Stimulated activated CD8-positive, alpha-beta memory T cell treated with anti-CD3 and anti-CD28 coated beads, Interleukin-7, amount 100 ng/mL, for 1 hour (primary cell): ENCODE measurements at places on chromosomes 4 and X.

- no peak for DNase-seq
Observed at GRCh38 chr4:187444061-187444460, 551.5 kb upstream of the ZFP42 start.

DNA sequence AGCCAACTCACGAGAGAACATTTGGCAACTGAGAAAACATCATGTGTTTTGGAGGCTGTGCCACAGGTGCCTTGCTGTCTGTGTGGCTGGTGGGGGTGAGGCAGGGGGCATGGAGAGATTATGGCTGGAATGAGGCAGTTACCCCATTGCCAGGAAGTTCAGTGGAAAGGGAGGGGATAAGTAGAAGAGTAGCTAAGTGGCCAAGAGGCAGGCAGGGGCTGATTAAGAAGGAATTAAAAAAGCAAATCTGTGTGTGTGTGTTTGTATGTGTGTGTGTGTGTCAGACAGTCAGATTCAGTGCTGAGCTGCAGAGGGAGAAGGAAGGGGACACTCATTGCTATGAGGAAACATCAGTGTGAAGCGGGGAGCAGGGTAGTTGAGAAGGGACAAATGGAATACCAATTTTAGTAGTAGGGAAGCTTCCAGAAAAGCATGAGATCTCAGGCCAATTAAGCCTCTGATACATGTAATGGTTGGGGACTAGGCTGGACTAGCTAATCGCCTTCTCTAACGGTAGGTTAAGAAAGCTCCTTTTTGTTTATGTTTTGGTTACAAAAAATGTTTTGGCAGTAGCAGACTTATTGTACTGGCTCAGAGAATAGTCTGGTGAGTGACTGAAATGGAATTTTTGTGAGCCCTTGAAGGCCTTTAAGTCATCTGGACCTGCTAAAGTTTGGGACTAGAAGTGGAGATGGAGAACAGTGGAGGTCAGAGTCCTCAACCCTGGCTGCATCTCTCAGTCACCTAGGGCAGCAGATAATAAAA, 18.5 kb downstream of the TMEM164 start:
- no peak for DNase-seq

DNA sequence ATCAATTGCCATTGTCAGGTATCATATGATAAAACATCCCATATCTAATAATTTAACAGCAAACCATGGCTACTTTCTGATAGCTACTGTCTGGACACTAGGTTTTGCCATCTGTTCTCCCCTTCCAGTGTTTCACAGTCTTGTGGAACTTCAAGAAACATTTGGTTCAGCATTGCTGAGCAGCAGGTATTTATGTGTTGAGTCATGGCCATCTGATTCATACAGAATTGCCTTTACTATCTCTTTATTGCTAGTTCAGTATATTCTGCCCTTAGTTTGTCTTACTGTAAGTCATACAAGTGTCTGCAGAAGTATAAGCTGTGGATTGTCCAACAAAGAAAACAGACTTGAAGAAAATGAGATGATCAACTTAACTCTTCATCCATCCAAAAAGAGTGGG, 7.0 kb downstream of the NPY5R start:
- DNase-seq, result no peak

GRCh38 chrX:11329021-11329420, 35.8 kb downstream of the AMELX start:
- no peak for DNase-seq

DNA sequence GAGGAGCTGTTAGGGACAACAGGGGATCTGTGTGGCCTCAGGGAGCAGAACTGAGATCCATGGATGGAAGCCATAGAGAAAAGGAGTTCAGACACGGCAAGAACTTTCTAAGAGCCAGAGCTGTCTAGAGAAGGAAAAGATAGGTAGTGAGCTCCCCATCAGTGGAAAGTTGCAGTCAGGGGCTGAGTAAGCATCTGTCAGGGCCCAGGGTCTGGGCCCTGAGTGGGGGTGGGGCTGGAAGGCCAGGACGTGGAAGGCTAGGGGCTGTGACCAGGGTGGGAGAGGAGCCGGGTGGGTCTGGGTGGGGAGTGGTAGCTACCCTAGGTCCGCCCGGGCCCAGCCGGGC, 324 bp upstream of the MSN start:
- DNase-seq, result no peak

DNA sequence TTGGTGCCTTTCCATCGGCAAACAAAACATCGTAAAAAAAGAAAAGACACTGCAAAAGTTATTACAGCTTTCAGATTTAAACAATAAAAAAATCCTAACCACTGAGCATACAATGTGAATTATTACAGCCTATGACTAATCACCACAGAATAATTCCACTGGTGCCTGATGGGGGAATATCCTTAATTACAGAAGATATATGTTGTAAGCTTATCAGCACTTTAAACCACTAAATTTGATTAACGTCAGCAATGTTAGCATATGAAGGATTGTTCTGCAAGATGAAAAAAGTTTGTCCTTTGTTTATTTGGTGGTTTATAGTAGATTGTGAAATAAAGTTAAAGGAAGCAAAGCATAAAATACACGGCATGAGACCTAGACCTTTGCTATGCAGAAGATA, 210.2 kb upstream of the ADAMTS3 start:
- DNase-seq, result no peak

DNA sequence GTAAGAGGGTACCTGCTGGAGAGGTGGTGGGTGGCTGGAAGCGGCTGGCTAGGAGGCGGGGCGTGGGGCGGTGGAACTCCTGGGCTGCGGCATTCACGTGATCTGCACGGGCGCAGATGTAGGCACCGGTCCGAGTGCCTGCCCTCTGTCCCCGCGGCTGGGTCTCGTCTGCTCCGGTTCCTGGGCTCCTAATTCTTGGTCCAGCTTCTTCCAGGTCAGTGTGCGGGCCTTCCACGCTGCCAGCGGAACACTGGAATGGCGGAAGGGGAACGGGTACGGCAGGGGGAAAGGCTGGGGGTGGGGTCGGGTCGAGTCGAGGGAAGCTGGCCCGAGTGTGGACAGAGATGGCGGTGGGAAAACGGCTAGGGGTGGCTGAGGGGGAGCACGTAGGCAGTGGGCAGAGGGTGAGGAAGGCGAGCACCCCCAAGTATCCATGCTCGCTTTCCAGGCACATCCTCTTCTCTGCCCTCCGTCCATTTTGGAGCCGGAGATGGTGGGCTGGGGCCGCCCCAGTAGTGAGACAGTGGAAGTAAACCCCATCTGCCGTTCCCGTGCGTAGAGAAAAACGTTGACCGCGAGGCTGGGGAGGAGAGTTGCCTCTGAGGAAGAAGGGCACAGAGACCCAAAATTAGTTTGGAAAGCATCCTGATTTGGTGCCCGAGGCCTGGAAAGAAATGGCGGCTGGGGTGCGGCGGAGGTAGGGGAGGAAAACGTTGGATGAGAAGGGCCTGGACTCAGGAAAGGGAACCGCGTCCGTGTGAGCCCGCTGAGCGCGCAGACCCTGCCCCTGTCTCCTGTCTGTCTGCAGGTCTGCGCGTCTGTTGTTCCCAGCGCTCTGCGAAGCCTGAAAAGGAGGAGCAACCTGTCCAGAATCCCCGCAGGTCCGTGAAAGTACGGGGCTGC, at the start of gene TCEAL4:
Gene TCEAL4 (plus strand): TSS at position 105 of the 903 bp plus-strand sequence. CDS start 1,161 bp downstream, outside the sequence.
- DNase-seq, result no peak

DNA sequence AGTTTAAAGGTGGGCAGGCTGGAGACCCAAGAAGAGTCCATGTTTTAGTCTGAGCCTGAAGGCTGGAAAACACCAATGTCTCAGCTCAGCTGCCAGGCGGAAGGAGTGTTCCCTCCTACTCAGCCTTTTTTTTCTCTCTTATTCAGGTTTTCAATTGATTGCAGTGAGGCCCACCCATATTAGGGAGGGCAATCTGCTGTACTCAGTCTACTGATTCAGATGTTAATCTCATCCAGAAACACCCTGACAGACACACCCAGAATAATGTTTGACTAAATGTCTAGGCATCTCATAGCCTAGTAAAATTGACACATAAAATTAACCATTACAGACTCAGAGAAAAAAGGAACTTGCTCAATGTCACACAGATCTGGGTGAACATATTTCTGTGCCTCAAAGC, 347.1 kb downstream of the GBA3 start:
- DNase-seq, result no peak

DNA sequence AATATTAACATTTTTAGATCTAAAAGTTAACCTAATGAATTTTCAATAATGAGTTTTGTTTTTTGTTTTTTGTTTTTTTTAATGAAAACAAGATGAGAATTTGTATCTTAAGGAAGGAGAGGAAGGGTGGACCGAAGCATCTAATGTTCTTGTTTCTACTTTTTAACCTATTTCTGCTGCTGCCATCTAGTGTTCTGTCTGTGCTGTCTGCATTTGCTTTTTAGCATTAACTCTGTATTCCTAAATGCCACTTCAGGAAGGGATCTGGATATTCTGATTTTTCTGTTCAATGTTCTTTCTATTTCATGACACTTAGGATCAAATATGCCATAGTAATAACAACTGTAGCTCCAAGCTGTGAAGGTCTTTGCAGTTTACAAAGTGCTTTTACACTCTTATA, 161.7 kb downstream of the BRWD3 start:
- no peak for DNase-seq

GRCh38 chrX:9501362-9501761, 36.5 kb downstream of the TBL1X start:
- DNase-seq, result no peak

DNA sequence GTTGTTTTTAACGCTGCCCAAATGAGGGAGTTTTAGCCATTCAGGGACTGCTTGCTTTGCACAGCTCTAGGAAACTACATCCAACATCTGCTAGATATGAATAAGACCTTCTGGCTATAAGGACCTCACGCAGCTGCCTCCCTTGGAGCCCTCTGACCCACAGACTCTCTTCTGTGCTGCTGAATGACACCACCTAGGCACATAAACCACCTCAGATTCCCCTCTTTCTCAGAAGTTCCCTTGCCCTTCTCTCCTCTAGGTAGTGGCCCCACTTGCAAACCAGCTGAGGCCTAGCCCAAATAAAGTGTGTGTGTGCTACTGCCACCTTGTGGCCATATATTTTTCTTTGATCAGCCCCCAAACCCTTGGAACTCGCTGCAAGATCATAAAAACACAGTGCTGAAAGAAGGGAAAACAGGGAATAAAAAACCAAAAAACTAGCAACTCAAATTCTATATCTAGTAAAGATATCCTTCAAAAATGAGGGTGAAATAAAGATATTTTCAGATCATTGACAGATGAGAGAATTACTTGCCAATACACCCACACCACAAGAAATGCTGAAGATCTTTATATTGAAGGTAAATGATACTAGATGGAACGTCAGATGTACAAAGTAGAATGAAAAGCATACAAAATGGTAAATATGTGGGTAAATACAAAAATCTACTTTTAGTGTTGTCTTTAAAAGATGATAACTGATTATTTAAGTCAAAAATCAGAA, 265.9 kb downstream of the ADAMTS3 start:
- peak; percentile 3 for DNase-seq

DNA sequence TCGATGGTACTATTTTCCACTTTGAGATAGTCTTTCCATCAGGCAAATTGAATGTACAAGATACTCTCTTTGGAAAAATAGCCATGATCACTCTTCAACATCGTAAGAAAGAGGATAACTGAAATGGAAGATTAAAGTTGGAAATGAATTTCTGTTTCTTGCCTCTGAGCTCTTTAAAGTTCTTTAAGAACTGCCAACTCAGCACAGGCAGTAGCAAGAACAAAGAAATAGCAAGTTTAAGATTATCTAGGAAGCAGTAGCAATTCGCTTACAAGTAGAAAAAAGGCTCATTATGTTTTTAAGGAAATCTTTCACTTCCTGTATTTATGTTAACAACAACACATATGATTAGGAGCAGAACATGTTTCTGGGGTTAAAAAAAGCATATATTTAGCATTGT, 127.6 kb downstream of the CDS1 start:
- no peak for DNase-seq

DNA sequence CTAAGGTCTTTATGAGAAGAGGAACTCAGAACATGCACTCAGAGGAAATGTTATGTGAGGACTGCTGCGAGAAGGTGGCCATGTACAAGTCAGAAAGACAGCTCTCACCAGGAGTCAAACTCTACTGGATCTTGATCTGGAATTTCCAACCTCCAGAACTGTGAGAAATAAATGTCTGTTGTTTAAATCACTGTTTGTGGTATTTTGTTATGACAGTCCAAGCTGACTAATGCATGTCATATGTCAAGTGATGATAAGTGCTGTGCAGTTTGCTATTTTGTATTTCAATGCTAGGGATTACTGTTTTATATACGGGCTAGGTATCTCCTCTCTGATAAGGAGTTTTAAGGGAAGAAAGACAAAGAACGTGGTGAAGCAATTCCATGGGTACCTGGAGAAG, 162.3 kb downstream of the CPEB2 start:
- DNase-seq, result no peak

DNA sequence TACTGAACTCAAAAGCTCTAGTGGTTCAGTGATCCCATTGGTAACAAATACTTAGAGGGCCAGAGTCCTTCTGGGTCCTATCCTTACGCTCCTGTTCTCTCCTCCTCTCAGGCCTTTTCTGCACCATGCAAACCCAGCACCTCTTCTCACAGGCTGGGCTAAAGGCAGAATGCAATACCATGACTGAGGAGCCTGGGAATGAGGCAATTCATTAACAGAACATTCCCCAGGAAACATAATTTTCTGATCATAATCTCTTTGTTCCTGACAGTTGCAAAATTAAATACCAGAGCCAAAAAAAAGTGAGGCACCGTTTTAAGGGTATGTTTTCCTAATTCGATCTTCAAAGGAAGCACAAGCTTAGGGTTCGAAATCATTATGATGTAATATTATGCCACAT, 9.0 kb downstream of the SORBS2 start:
- DNase-seq, result no peak

DNA sequence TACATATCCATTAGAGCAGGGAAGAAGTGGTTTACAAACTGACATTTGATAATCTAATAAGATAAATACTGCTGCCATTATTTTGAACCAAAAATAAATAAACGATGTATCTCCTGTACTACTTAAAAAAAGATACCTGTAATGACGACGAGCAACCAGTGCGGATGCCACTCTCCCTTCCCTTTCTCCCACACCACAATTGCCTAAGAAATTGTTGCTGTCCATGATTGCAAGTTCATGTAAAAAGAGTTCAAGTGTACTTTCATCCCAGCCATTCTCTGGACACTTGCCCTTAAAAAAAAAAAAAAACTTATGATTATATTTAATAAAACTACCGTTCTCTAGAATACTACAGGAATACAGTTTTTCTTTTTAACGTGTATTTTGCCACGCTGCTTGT, 1.4 kb downstream of the SEPSECS start:
- DNase-seq, result no peak

DNA sequence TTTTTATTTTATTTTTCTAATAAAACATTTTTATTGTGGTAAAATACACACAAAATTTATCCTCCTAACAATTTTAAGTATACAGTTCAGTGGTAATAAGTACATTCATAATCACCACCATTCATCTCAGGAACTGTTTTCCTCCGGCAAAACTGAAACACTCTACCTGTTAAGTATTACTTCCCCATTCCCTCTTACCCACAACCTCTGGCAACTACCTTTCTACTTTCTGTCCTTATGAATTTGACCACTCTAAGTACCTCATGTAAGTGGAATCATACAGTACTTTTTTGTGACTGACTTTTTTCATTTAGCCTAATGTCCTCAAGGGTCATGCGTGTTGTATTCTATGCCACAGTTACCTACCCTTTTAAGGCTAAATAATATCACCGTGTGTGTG, 21.1 kb upstream of the HSFX4 start:
- DNase-seq, result no peak

GRCh38 chrX:133561251-133561650, 146.0 kb upstream of the GPC4 start:
- no peak for DNase-seq
